Activated CD8-positive, alpha-beta T cell treated with anti-CD3 and anti-CD28 coated beads, Interleukin-2, amount 10 ng/mL, durations not matched to agents 7 days and 5 days (primary cell): ENCODE measurements at places on chromosomes 5 and 9. TPM values are rescaled to one million over a fixed set of nuclear protein-coding genes. Genes with fewer than 3 reads are reported as not detected.

SVEP1 gene
- total RNA-seq = not detected

ASS1 gene
- 3.1 TPM for total RNA-seq

ADGRV1 gene
- total RNA-seq = not detected

ANKRD55 gene
- total RNA-seq = 0.52 TPM

TMOD1 gene
- total RNA-seq = 0.16 TPM

LTC4S gene
- 3.8 TPM for total RNA-seq

TSLP gene
- 0.18 TPM for total RNA-seq

CXXC5 gene
- 2.0 TPM for total RNA-seq

INSL4 gene
- not detected for total RNA-seq

ARHGEF28 gene
- not detected for total RNA-seq

MYOZ3 gene
- not detected for total RNA-seq

NOTCH1 gene
- total RNA-seq = 94.1 TPM

IL13 gene
- 1.6 TPM for total RNA-seq

DNA sequence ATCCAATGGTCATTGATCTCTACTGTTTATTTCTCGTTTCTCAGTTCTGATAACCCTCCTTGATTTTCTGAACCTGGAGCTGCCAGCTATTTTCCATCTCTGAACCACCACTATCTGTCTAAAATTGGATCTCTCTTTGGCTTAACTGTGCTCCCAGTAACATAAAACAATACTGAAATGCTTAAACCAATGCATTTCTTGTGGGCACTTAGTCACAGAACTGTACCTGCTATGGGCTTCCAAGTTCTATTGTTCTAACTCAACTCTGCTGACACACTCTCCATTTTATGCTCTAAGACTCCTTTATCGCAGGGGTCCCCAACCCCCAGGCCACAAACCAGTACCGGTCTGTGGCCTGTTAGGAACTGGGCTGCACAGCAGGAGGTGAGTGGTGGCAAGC lies 120.6 kb downstream of the LHFPL2 start:
- DNase-seq = no peak

DNA sequence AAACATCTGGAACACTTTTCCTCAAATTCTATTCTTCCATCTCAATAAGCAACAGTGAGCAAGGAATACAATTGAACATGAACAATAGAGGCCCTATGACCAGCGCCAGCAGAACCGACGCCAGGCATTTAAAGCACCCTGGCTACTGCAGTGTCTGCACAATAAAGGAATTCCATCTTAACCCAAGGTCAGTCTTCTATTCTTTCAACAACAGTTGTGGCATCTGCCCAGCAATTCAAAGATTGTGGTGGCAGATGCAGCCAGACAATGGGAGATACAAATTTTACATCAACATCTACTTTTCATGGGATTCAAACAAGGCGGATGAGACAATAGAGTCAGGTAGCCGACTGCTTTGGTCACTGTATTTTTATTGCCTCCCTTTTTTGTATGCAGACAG lies 65.9 kb downstream of the ELL2 start:
- DNase-seq = no peak

- no peak for DNase-seq
Observed at GRCh38 chr5:73272351-73272750, 99.4 kb downstream of the TMEM174 start.

- no peak for DNase-seq
Observed at GRCh38 chr9:136174779-136175615, 29.9 kb downstream of the LHX3 start.

- no peak for DNase-seq
Observed at GRCh38 chr9:89994988-89995613, 390.3 kb downstream of the GADD45G start.

GRCh38 chr9:87855061-87855460 lies 27.6 kb upstream of the SPATA31E1 start:
- no peak for DNase-seq

GRCh38 chr9:18045326-18045725 lies 428.6 kb upstream of the ADAMTSL1 start:
- no peak for DNase-seq

- DNase-seq = no peak
Observed at GRCh38 chr5:131338051-131338453, 74.2 kb downstream of the CDC42SE2 start.

GRCh38 chr9:92760070-92760469 lies 4.6 kb downstream of the BICD2 start:
- DNase-seq = no peak

DNA sequence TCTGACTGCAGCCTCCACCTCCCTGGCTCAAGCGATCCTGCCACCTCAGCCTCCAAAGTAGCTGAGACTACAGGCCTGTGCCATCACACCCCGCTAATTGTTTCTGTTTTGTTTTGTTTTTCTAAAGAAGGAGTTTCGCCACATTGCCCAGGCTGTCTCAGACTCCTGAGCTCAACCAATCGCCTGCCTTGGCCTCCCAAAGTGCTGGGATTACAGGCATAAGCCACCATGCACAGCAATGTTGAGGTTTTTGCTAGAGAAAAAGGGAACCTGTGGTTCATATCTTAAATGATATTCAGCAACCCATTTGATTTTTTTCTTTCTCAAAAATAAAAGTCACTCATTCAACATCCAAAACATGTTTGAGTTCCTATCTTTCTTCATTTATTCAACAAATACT lies 20.4 kb upstream of the DELE1 start:
- DNase-seq = no peak

DNA sequence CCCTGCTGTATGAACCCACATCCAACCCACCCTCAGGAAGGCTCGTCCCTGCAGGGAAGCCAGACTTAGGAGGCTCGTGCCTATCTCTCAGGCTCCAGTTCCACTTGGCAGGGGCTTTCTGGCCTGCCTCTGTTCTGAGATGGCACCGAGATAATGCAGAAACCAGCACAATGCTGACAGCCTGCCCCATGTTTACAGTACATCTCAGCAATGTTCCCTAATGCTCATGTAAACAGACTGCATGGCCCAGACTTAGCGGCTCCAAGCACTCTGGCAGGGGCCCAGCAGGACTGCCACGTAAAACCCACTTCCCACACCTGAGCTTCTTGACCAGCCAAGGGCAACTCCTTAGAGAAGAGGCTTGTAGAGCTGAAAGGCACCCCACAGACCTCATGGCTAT lies 499.5 kb upstream of the BRINP1 start:
- no peak for DNase-seq

DNA sequence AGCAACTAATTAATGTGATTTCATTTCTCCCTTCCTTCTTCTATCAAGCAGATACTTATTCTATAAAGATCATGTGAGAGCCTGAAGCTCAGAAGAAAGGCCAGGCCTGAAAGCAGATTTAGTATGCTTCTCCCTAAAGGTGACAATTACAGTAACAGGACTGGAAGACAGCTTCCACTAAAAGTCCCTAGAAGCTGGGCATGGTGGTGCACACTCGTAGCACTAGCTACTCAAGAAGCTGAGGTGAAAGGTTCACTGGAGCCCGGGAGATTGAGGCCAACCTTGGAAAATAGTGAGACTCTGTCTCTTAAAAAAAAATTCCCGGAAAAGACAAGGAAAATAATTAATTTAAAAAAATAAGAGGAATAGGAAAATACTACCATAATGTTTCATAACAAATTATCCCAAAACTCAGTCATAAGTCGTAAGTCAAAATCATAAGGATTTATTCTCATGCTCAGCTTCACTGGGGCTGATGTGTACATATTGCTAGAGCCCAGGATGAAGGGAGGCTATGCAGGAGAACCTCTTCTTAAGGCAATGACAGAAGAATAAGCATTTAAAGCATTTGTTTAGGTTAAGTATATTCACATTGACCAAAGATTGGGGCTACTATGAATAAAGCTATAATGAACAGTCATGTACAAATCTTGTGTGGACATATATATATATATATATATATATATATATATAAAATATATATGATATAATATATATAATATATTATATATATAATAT lies 210.8 kb upstream of the SMARCA2 start:
- DNase-seq = no peak

DNA sequence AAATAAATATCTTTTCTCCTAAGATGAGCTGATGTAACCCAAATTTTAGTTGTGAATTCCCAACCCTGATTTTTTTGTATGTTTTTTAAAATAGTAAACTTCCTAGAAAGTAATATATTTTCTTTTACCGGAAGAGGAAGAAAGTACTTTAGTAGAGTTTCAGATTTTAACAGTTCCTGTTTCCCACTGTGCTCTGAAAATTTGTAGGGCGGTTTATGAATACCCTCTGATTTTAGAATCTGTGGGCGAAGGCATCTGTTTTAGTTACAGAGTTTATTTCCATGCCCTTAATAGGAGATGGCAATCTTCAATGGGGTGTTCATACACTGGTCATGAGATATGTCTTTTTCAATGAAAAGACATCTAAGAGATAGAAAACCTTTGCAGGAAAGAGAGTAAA lies 3.7 kb upstream of the HOMER1 start:
- DNase-seq = no peak

- no peak for DNase-seq
Observed at GRCh38 chr5:176779537-176779936, 30.8 kb upstream of the UNC5A start.

- DNase-seq = no peak
Observed at GRCh38 chr5:150541397-150541675, 33.4 kb downstream of the NDST1 start.

DNA sequence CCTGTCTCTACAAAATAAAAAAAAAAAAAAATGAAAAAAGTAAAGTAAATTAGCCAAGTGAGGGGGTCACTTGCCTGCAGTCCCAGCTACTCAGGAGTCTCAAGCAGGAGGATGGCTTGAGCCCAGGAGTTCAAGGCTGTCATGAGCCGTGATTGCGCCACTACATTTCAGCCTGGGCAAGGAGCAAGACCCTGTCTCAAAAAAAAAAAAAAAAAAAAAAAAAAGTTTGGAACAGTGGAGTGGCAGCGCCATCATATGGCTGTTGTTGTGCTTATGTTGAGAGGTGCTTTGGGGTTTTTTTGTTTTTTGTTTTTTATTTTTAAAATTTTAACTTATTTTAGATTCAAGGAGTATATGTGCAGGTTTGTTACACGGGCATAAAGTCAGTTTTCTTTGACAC lies 3.6 kb downstream of the BRIX1 start:
- DNase-seq = no peak

DNA sequence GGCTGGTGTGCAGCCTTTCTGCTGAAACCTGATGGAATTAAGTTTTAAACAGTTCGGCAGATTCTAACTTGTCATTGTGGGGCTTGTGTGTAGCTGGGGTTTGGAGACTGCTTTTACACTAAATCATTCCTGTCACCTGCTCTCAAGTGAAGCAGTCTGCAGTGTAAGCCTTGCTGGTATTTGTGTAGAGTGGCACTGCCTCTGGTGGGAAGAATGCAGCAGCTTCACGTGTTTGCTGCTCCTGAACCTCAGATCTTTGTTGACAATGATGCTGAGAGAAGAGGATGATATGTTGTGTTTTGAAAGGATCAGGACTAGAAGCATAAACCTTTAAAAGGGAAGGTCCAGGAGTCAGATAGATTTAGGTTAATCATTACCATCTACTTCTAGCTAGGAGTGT lies 88.1 kb downstream of the KDM4C start:
- DNase-seq = no peak

- DNase-seq = peak; percentile 23
Observed at GRCh38 chr5:107990881-107991810, 320.4 kb upstream of the EFNA5 start.

DNA sequence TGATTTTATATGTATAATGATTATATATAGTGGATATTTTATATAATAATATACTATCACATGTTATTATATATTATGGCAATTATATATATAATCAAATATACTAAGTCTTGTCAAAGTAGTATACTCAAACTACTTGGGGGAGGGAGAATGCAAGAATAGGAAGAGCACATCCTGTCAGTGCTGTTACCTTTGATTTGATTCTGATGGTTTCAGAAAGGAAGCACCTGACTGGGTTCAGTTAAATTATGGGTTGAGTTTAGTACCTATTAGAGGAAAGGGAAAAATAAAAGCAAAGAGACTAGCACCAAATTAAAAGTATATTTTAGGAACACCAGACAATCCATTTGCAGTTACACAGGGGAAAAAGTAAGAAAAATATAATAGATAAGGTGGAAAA lies 107.6 kb downstream of the GRIA1 start:
- DNase-seq = no peak

DNA sequence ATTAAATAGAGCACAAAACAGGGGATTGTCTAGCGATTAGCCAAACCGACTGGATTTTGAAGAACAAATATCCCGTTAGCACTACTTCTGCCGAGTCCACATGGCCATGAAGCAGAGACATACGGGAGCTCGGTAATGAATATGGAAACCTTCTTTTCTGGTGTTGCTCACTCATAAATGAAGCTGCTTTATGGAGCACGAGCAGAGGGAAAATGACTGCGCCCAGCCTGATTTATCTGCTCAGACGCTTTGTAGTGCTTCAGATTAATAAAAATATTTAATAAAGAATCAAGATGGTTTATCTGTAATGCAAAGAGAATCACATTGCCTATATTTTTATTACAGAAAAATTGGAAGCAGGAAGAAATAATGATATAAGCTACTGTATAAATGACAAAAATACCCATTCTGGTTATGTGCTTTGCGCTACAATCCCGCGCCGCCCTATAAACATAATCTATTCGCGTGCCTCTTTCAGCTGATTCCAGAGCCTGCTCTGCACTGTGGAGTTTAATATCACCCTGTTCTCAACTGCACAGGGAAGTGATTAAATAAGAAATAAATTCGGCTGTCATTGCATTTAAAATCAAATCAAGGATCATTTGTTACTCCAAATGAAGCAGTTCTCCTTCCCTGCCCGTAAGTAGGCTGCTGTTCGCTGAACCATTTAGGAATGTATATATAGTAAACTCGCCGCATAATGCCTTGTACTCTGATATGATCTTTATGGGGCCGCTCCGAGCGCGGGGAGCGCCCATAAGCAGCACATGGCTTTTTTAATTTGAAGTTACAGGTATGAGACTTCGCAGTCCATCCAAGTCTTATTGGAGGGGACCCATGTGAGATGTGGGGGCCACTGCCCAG lies 22.3 kb upstream of the UBAC1 start:
- DNase-seq = no peak

GRCh38 chr5:76818844-76819831 lies at the start of gene F2RL1:
TSS of gene F2RL1 (plus strand) at chr5:76819030. CDS start at chr5:76819183, 153 bp downstream.
- DNase-seq = peak; percentile 42

DNA sequence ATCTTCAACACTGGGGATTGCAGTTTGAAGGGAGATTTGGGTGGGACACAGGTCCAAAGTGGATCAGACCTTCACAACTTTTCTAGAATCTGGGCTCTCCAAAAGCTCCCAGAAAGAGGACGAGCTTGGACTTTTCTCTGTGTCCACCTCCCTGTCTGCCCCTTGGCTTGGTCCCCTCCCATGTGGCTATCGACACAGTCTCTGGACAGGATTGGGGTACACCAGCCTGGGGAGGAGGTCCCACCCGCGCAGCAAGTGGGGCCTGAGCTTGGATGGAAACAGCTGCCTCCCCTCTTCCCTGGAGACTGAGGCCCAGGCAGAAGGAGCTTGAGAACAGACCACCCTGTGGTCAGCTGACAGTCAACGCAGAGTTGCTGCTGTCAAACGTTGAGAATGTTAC lies 84.6 kb upstream of the FCN1 start:
- DNase-seq = no peak

GRCh38 chr5:125607018-125607417 lies 816.2 kb upstream of the GRAMD2B start:
- DNase-seq = no peak

- no peak for DNase-seq
Observed at GRCh38 chr9:80059979-80060378, 488.2 kb downstream of the TLE4 start.
